ENCODE measurements at places on chromosomes 1 and 21.

GRCh38 chr1:231727171-231727570 is 100.6 kb downstream of the DISC1 start:
- no peak for DNase-seq

DNA sequence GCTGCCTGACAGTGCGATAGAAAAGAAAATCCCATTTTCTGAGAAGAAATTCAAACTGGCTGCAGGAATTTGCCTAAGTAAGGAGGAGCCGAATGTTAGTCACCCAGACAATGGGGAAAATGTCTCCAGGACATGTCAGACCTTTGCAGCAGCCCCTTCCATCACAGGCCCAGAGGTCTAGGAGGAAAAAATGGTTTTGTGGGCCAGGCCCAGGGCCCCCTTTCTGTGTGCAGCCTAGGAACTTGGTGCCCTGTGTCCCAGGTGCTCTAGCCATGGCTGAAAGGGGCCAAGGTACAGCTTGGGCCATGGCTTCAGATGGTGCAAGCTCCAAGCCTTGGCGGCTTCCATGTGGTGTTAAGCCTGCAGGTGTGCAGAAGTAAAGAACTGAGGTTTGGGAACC is 14.6 kb downstream of the ZBTB21 start:
- DNase-seq: no peak

DNA sequence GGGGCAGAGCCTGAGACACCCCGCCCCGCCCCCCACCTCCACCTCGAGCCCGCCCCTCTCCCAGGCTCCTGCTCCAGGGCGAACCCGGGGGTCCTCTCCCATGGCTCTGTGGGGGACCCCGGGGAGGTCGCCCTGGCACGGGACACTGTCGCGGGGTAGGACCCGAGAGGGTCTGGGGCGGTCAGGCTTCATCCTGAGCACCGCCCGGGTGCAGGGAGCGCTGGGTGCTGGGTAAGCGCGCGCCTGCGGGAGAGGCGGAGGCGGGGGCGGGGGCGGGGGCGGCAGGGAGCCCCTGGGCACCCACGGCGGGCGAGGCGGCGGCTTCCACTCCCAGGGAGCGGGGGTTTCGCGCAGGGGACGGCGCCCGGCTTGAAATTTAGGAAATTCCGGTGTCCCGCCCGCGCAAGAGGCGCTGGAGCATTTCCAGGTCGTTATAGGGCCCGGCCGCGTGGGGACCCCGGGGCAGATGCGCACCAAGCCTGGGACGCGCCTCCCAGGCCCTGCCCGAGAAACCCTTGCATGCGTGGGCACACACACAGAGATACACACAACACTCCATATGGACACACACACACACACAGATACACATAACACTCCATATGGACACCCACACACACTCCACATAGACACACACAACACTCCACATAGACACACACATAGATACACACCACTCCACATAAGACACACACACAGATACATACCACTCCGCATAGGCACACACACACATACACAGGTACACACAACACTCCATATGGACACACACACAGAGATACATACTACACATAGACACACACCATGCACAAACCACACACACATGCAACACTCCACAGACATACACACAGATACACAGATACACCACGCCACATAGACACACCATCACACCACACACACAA is 48.7 kb upstream of the SLC19A1 start:
- DNase-seq: no peak

DNA sequence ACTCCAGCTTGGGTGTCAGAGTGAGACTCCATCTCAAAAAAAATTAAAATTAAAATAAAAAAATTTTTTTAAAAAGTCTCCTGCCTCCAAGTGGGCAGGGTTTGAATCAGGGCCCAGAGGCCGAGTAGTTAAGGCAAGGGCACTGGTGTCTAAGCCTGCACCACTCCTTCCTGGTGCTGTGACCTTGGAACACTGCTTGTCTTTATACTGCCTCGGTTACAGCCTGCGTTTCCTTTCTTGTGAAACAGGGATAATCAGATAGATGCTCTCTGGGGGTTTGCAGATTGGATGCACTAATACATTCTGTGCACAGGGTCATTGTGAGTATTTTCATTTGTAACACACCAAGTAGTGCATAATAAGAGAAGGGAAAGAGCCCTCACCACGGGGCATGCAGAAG is 58.4 kb upstream of the EFHD2 start:
- no peak for DNase-seq

- DNase-seq: no peak
Observed at GRCh38 chr1:185292237-185292636, 24.8 kb downstream of the IVNS1ABP start.

GRCh38 chr1:224513787-224514209 is 79.2 kb upstream of the WDR26 start:
- DNase-seq: peak; percentile 83

GRCh38 chr1:1357871-1358432 is 403 bp downstream of the MXRA8 start:
- no peak for DNase-seq

GRCh38 chr1:86906419-86906818 is 7.5 kb downstream of the SELENOF start:
- no peak for DNase-seq

Measured in right atrium auricular region (tissue), 2 donors.